HS-27A (cell line): ENCODE measurements at places on chromosomes 16 and 17.

- DNase-seq: no peak
These were observed 368.4 kb downstream of the SOX9 start for GRCh38 chr17:72489272-72489641.

DNA sequence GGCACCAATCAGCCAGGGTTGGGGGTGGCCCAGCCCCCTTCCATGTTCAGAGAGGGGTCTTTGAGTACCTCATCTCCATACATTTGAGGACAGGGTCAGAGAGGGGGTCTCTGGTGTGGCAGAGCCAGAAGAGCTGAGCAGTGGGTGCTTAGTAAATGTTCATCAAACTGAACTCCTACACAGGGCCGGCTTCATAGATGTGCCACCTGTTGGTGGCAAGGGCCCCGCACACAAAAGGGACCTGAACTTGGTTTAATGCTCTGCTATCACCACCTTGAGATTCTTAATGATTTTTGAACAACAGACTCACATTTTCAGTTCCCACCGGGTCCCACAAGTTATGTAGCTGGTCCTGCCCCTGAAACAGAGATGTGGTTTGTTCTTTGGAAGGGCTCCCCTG lies 9.0 kb upstream of the C1QL1 start:
- DNase-seq: no peak

DNA sequence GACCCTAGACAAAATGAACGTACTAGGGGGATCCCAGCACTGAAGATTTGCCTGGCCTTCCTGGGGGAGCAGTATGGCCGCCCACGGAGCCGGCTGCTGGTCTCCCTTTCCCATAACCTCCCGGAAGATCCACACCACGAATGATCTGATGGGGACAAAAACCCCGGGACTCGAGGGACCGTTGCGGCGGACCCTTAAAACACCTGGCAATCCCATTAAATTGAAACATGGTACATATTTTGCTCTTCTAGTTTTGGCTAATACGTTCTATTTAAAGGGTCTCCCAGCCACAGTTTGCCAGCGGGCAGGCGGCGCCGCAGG lies 45.2 kb upstream of the LCMT1 start:
- no peak for DNase-seq

DNA sequence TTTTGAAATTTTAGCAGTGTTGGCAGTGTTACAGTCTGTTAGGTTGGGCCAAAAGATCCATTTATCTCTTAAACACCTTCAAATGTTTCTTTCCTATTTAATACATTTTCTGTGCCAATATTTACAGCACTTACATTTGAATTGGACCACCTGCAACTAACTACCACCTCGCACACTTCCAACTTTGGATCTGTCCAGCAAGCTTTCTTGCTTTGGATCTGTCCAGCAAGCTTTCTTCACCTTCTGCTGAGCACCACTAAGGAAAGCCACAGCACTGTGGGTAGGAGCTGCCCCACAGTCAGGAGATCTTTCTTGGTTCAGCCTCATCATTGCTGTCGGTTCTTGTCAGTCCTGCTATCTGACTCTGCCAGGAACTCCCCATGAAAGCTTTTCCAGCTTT lies 129.3 kb downstream of the PHKB start:
- DNase-seq: no peak

- DNase-seq: no peak
These were observed 76.7 kb downstream of the PLD6 start for GRCh38 chr17:17129466-17129865.

DNA sequence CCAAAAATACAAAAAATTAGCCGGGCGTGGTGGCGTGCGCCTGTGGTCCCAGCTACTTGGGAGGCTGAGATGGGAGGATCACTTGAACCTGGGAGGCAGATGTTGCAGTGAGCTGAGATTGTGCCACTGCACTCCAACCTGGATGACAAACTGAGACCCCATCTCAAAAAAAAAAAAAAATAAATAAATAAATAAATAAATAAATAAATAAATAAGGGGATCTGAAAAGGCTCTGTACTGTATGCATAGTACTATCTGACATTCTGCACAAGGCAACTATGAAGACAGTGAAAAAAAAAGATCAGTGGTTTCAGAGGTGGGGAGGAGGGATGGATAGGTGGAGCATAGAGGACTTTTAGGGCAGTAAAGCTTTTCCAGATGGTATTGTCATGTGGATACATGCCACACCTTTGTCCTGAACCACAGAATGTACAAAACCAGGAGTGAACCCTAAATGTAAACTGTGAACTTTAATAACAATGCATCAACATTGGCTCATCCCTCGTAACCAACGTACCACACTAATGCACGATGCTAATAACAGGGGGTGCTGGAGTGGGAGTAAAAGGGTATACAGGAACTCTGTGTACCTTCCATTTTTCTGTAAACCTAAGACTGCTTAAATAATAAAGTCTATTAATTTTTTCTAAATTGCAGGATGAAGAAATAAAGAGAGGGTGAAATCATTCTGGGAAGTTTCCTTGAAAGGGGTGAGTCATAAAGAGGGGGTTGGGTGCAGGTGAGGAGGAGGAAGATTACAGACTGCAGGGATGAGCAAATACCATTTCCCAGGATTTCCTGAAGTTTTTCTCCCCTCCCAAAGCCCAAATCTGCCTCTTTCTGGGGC lies 155.8 kb upstream of the SDK2 start:
- DNase-seq: no peak

GRCh38 chr16:79077346-79077745 lies 523.2 kb downstream of the MAF start:
- no peak for DNase-seq

GRCh38 chr17:37744633-37744927 lies 279 bp downstream of the HNF1B start:
- no peak for DNase-seq

GRCh38 chr16:24013864-24014645 lies 178.3 kb downstream of the PRKCB start:
- no peak for DNase-seq

DNA sequence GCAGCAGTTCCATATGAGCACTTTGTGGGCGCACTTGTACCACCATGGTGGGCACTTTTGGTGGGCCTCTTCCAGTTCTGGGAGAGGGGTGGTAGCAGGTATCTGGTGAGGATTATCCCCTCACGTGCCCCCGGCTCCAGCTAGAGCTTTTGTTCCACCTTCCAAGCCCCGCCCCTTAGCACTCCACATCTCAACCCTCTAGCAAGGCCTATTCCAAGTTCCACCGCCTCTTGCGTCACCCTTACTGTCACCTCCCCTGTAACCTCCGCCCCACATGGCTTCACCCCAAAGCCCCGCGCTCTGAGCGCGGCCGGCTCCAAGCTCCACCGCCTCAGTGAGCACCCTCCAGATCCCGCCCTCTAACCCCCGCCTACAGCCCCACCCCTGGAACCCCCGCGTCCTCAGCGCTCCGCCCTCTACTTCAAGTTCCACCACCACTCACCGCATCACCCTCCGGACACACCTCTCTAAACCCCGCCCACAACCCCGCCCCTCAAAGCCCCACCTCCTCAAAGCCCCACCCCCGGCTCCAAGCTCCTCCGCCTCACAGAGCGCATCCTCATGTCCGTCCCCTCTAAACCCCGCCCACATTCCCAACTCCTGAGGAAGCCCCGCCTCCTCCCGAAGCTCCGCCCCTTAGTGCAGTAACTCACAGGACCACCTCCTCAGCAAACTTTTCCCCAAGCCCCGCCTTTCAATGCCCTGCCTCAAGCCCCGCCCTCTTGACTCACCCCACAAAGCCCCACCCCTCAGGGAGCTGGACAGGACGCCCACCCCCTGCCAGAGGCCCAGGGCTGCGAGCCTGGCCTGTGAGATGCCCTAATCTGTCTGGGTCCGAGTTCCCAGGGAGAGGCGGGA lies 11.1 kb downstream of the SCN4A start:
- DNase-seq: no peak
